Osteoblast (primary cell): ENCODE measurements at places on chromosomes 3 and 15. TPM values are rescaled to one million over a fixed set of nuclear protein-coding genes. Genes with fewer than 3 reads are reported as not detected.

DNA sequence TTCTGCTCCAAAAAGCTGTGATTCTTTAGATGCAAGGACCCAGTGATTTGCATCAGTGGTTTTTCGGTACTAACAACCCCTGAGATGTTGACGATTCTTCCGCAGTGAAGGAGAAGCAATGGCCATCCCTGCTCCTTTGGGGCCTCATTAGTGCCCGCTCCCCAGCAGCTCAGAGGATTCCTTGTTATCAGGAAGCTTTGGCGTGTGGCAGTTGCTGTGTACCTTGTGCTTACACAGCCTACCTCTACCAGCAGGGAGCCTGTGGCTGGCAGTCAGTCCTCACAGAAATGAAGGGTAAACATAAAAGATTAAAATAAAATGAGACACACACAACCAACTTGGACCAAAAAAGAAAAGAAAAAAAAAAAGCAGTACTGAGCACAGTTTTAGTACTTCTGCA, 55.2 kb downstream of the CNTN3 start:
- H3K27me3 ChIP-seq = no peaks in the 10 kb centered on the region
- no peaks in the 10 kb centered on the region for H3K36me3 ChIP-seq
- H3K4me1 ChIP-seq = no peaks in the 10 kb centered on the region
- H3K4me3 ChIP-seq = no peak overlapping the region
- H3K27ac ChIP-seq = no peak overlapping the region

DNA sequence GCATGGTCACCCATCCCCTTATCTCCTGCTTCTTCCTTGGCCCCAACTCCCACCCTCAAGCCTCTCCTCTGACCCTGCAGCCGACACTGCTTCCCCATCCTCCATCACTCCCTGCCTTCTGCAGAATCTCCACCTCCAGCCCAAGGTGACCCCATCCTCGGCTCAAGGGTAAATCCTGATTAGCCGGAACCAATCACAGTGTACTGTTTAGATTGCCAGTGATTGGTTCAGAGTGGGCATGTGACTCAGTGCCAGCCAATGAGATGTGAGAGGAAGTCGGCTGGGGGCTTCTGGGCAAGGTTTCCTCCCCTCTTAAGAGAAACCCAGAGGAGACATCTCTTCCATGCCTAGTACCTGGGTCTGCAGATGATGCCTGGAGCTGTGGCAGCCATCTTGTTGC, 10.3 kb downstream of the CACNA2D2 start:
- no peak overlapping the region for H3K4me3 ChIP-seq
- peaks cover 11% of the 10 kb centered on the region for H3K27me3 ChIP-seq
- H3K36me3 ChIP-seq = no peaks in the 10 kb centered on the region
- no peaks in the 10 kb centered on the region for H3K4me1 ChIP-seq

DNA sequence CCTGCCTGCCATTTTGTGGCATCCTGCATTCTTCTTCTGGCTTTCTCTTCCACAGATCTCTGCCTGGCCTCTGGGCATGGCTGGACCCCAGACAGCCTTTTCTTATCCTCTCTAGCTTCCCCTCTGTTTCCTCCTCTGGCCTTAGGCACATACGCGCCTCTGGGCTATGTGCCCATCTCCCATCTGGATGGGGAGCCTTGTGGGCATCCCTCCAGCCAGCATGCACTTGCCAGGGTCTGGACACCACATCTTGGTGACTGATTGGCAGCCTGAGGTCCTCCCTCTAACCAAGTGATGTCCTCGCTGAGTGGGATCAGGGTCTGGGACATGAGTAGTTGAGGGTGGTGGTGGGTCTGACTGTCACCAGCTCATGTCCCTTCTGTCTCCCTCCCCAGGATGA, 12.8 kb downstream of the PLEKHO2 start:
- peaks cover 59% of the 10 kb centered on the region for H3K4me1 ChIP-seq
- H3K27me3 ChIP-seq = no peaks in the 10 kb centered on the region
- no peak for DNase-seq
- H3K4me3 ChIP-seq = no peak overlapping the region

DNA sequence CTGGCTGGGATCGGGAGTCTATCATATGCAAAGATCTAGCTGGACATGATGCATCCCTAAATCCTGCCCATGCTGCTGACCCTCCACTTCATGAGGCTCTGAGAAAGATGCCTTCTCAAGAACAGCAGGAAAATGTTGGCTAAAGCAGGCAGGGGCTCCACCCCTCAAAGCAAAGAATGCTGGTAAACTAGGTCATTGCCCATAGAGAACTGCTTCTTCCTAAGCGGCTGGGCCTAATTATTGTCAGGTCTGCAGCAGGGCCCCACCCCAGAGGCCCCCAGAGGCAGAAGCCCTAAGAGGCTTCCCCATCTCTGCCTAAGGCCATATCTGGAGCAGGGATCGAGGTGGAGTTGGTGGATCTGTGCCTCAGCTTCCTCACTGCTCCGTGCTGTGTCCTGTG, 447.4 kb upstream of the PROK2 start:
- no peak overlapping the region for H3K27ac ChIP-seq
- H3K4me3 ChIP-seq = no peak overlapping the region
- peaks cover 24% of the 10 kb centered on the region for H3K4me1 ChIP-seq
- no peak for DNase-seq

DNA sequence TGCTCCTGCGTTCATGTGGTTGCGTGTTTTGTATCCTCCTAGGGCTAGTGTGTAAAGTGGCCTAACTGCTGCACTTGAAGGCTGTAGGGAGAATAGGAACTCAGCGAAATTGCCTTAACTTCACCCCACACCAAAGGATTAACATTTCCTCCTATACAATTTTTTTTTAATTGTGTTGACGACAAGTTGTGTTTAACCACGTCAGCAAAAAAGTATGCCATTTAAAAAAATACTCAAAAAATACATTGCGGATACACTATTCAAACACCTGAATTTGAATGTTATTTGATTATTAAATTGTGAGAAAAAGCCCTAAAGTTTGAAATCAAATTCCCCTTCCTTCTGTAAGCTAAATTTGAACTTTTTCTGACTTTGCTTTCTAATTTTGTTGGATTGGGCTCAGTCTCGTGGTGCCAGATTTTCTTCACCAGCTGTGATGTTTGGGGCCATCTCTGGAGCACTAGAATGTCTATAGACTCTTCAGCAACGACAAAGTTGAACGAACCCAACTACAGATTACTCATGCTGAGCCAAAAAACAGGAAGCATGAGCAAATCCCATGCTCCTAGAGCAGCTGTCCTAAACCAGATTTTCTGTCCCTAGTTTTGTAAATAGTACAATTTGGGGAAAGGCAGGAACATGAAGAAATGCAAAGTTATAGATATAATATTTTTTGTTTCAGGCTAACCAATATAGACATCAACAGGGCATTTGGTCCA, 8.1 kb upstream of the SLC9A9 start:
- H3K4me1 ChIP-seq = no peaks in the 10 kb centered on the region
- no peak overlapping the region for H3K27ac ChIP-seq
- no peaks in the 10 kb centered on the region for H3K36me3 ChIP-seq

- H3K27me3 ChIP-seq = no peaks in the 10 kb centered on the region
- no peak overlapping the region for H3K4me3 ChIP-seq
- H3K4me1 ChIP-seq = no peaks in the 10 kb centered on the region
- no peaks in the 10 kb centered on the region for H3K36me3 ChIP-seq
- DNase-seq = no peak
Measured at GRCh38 chr3:3509665-3510064, 289.6 kb upstream of the LRRN1 start.

GRCh38 chr3:112010636-112011035, 11.9 kb downstream of the TAGLN3 start:
- no peak overlapping the region for H3K4me3 ChIP-seq
- no peaks in the 10 kb centered on the region for H3K27me3 ChIP-seq
- no peaks in the 10 kb centered on the region for H3K36me3 ChIP-seq
- H3K27ac ChIP-seq = no peak overlapping the region
- peaks cover 23% of the 10 kb centered on the region for H3K4me1 ChIP-seq
- DNase-seq = no peak

GRCh38 chr3:185813691-185814215, 11.1 kb downstream of the IGF2BP2 start:
- H3K36me3 ChIP-seq = no peaks in the 10 kb centered on the region
- no peak for DNase-seq
- peak overlapping the region; percentile 0 for H3K4me3 ChIP-seq

GRCh38 chr15:98330692-98331435, 317.5 kb upstream of the IGF1R start:
- no peaks in the 10 kb centered on the region for H3K27me3 ChIP-seq
- no peaks in the 10 kb centered on the region for H3K4me1 ChIP-seq

DNA sequence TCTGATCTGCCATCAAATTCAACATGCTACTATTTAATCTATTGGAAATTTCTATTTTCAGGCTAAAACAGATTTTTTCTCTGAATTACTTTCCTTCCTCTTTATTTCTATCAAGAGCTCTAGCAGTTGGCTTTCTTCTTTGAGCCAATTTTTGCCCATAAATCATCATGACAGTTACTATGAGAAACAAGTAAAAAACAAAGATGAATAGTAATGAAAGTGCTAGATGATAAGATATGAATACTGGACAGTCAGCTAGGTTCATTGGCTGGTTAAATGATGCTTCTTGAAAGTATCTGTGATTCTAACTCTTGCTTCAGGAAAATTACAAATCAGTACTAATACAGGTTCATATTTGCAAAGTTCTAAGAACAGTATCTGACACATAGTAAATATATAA, 38.6 kb upstream of the NANOGP8 start:
- H3K27me3 ChIP-seq = no peaks in the 10 kb centered on the region
- no peak overlapping the region for H3K27ac ChIP-seq
- H3K4me3 ChIP-seq = no peak overlapping the region
- no peaks in the 10 kb centered on the region for H3K36me3 ChIP-seq

DNA sequence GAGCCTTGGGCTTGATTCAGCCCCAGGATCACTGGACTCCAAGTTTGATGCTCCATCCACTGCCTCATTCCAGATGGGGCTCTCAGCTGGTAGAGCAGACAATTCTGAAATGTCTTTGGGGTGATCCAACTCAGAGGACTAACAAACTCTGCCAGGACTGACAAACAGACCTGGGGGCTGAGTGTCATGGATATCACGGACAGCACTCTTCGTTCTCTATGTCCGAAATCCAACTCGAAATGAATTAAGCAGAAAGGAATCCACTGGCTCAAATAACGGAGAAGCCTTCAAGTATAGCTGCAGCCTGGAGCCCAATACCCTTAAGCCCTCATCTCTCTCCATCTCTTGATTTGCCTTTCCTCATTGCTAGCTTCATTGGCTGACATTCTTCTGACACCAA, 14.2 kb downstream of the SLC38A3 start:
- no peak for DNase-seq
- H3K27me3 ChIP-seq = peaks cover 8% of the 10 kb centered on the region
- no peaks in the 10 kb centered on the region for H3K4me1 ChIP-seq

GRCh38 chr15:89326316-89326715, 8.3 kb downstream of the POLG start:
- H3K4me3 ChIP-seq = no peak overlapping the region
- no peaks in the 10 kb centered on the region for H3K27me3 ChIP-seq
- H3K27ac ChIP-seq = no peak overlapping the region

- H3K36me3 ChIP-seq = no peaks in the 10 kb centered on the region
- no peak overlapping the region for H3K4me3 ChIP-seq
- H3K4me1 ChIP-seq = peaks cover 4% of the 10 kb centered on the region
- no peaks in the 10 kb centered on the region for H3K27me3 ChIP-seq
- peak; percentile 36 for DNase-seq
Measured at GRCh38 chr3:107545680-107546120, 22.9 kb downstream of the BBX start.

DNA sequence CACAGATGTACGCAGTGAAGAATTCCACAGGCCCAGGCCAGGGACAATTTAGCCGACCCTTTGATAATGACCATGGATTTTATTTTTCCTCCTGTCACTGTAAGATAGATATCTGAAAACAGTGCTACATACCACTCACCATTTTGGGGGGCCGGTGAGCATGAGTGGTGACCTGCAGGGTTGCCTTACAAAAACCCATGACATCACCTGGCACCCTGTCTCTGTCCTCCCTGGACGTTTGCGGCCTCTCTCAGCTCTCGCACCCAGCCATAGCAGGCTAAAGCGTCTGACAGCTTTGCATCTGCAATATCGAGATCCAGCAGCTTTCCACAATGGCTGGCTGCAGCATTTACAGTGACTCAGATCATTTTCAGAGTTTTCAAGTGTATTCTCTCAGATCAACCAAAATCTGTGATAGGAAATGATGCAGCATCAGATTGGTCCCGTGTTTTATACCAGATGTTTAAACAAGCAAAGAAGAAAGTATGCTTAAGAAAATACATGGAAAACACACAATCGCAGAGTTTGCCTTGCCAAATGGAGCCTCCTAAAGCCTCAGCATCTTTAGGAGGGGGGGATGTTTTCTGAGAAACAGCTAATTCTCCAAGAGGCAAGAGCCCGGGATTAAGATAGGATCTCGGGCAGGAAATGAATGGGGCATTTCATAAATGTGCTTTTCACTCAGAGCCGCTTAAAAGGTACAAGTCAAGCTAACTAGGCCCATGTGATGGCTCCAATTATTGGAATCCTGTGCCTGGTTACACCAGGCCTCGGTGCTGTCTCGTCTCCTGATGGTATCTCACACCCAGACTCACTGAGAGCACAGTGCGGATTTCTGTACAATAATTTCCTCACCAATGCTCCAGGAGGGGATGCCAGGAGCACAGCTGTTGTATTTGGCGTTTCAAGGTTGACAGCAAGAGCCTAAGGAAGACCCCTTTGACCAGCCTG, 257.3 kb downstream of the XXYLT1 start:
- DNase-seq = no peak
- no peaks in the 10 kb centered on the region for H3K36me3 ChIP-seq
- H3K4me3 ChIP-seq = no peak overlapping the region
- peaks cover 57% of the 10 kb centered on the region for H3K27me3 ChIP-seq

DNA sequence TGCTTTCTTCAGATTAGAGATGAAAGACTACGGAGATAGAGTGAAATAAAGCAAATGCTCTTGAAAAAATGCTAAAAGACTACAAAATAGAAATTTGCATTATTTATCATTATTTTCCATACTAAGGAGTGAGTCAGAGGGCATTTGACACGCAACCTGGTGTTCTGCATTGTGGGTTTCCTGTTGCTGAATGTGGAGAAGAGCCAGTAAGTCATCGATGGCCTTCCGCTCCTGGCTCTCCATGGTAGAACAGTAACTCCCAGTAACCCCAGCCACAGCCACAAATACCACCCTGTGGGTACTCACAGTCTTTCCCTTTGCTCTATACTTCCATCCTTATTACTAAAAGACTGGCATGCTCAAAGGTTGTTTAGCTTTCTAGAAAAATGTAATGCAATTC, 61.5 kb downstream of the CGGBP1 start:
- H3K36me3 ChIP-seq = no peaks in the 10 kb centered on the region
- no peaks in the 10 kb centered on the region for H3K27me3 ChIP-seq
- DNase-seq = no peak
- H3K4me1 ChIP-seq = peaks cover 7% of the 10 kb centered on the region
- no peak overlapping the region for H3K27ac ChIP-seq
- H3K4me3 ChIP-seq = peak overlapping the region; percentile 17

KLHL40 gene
- total RNA-seq = not detected in 2 replicates

STXBP5L gene
- total RNA-seq = not detected in 2 replicates

GPR27 gene
- total RNA-seq = under 0.01 TPM in 1 of 2 replicates, not detected in the other

ITIH1 gene
- not detected in 2 replicates for total RNA-seq

GOLGA8S gene
- under 0.01 TPM in 2 replicates for total RNA-seq

MASP1 gene
- total RNA-seq = 1.2 and 1.4 TPM in 2 replicates
